Uterus (tissue), 4 donors: ENCODE measurements at places on chromosomes 5 and 9. TPM values are rescaled to one million over a fixed set of nuclear protein-coding genes. Genes with fewer than 3 reads are reported as not detected.
A peak's percentile ranks its signal among the peaks of the same experiment; 100 is the strongest.

Gene PKN3
- 19.5 TPM for total RNA-seq

DNA sequence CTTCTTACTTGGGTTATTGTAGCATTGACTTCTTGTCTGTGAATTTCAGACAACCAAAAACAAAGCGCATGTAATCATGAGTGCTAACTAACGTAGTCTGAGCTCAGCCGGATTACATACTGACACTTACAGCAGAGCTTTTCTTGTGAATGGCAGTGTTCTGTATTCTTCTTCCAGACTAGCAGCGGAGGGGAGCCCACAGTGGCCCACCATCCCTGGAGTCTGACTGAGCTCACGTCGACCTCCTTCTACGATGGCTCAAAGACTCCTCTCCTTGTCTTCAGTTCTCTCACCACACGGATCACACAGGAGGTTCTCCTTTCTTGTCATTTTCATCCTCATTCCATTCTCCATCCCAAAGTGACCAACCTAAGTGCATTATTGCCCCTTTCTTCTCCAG lies 211.4 kb downstream of the CHSY3 start:
- no peak overlapping the region for H3K4me3 ChIP-seq
- no peaks in the 10 kb centered on the region for H3K27me3 ChIP-seq
- no peaks in the 10 kb centered on the region for H3K4me1 ChIP-seq
- H3K27ac ChIP-seq, result no peak overlapping the region

DNA sequence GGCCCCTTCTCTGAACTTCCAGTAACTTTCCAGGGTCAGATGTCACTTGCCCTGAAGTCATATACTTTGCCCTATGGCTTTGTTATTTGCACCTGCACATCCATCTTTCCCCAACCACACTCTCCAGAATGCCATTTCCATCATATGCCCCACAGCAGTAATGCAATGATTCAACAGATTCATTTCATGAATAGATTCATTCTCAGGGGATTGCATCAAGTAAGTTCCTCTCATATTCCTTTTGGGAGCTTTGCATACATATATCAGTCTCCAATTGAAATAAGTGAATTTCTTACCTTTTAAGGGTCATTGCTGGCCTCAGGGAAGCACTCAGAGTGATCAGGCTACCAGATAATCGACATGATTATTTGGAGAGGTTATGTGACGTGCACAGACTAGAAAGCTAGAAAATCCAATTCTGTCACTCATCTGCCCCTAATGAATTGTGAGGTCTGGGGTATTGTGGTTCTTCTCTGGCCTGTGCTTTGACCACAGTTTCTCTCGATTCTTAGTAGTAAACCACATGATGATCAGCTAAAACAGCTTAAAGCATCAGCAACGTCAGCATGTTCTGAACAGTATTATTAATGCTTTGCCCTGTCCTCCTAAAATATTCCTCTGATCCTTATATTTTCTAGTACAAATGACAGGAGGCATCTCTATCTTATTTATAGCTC lies 179.9 kb downstream of the ATPSCKMT start:
- H3K4me1 ChIP-seq, result no peaks in the 10 kb centered on the region
- no peaks in the 10 kb centered on the region for H3K27me3 ChIP-seq
- H3K27ac ChIP-seq, result no peak overlapping the region
- no peak for DNase-seq
- no peaks in the 10 kb centered on the region for H3K36me3 ChIP-seq

Gene FAM221B
- total RNA-seq, result not detected

GRCh38 chr5:81787474-81788242 lies 36.8 kb upstream of the SSBP2 start:
- H3K27me3 ChIP-seq, result no peaks in the 10 kb centered on the region
- peak; percentile 91 for DNase-seq
- H3K27ac ChIP-seq, result peak overlapping the region; percentile 66
- no peak overlapping the region for H3K4me3 ChIP-seq
- peaks cover 10% of the 10 kb centered on the region for H3K4me1 ChIP-seq
- no peaks in the 10 kb centered on the region for H3K36me3 ChIP-seq

GRCh38 chr5:143001764-143002351 lies 231.7 kb downstream of the ARHGAP26 start:
- peak overlapping the region; percentile 37 for H3K27ac ChIP-seq
- no peaks in the 10 kb centered on the region for H3K36me3 ChIP-seq
- H3K4me3 ChIP-seq, result no peak overlapping the region

- H3K27ac ChIP-seq, result no peak overlapping the region
- H3K4me1 ChIP-seq, result no peaks in the 10 kb centered on the region
- H3K27me3 ChIP-seq, result no peaks in the 10 kb centered on the region
- no peaks in the 10 kb centered on the region for H3K36me3 ChIP-seq
- no peak overlapping the region for H3K4me3 ChIP-seq
These were observed 450.0 kb downstream of the TLE1 start for GRCh38 chr9:81239388-81239787.

GRCh38 chr5:160462167-160462566 lies 40.5 kb downstream of the PTTG1 start:
- H3K4me1 ChIP-seq, result no peaks in the 10 kb centered on the region
- no peak for DNase-seq

- no peaks in the 10 kb centered on the region for H3K36me3 ChIP-seq
- no peak overlapping the region for H3K4me3 ChIP-seq
These were observed 38.3 kb downstream of the SLC6A3 start for GRCh38 chr5:1406681-1407640.

Gene PDE6A
- not detected for total RNA-seq

DNA sequence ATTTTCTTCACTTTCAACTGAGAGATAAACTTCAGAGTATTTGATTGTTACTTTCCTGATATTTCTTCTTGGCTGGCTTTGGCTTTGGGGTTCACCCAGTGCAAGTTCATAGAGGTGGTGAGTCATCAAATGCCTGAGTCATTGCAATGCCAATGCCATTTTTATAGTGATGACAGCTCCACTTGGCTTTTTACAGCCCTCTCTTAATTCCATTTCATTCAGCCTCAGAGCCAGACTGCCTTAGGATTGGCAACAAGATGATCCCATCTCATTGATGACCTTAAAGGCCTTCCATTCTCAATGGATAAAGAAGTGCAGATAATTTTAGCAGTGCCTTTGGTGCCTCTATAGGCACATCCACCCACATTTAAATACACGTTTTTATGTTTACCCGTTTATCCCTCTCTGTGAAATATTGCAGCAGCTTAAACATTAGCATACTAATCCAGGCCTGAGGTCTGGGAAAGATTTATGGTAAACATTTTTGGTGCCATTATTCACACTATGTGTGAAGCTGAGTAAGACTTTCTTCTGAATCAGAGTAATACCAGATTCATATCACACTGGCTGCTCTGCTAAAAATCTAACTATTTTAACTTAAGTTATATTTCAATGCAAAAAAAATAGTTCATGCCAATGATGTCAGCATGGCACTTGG lies 88.9 kb upstream of the TYRP1 start:
- H3K27me3 ChIP-seq, result no peaks in the 10 kb centered on the region
- H3K36me3 ChIP-seq, result no peaks in the 10 kb centered on the region

Gene PCDHGC3
- total RNA-seq, result 25.9 TPM

- no peak overlapping the region for H3K4me3 ChIP-seq
- H3K27ac ChIP-seq, result no peak overlapping the region
- no peaks in the 10 kb centered on the region for H3K4me1 ChIP-seq
- no peaks in the 10 kb centered on the region for H3K36me3 ChIP-seq
- DNase-seq, result no peak
These were observed 42.3 kb upstream of the VDAC1 start for GRCh38 chr5:134046801-134047686.

- H3K27me3 ChIP-seq, result no peaks in the 10 kb centered on the region
- DNase-seq, result peak; percentile 77
- H3K4me1 ChIP-seq, result no peaks in the 10 kb centered on the region
- peak overlapping the region; percentile 90 for H3K27ac ChIP-seq
These were observed 558 bp downstream of the SHROOM1 start for GRCh38 chr5:132829742-132830435.

DNA sequence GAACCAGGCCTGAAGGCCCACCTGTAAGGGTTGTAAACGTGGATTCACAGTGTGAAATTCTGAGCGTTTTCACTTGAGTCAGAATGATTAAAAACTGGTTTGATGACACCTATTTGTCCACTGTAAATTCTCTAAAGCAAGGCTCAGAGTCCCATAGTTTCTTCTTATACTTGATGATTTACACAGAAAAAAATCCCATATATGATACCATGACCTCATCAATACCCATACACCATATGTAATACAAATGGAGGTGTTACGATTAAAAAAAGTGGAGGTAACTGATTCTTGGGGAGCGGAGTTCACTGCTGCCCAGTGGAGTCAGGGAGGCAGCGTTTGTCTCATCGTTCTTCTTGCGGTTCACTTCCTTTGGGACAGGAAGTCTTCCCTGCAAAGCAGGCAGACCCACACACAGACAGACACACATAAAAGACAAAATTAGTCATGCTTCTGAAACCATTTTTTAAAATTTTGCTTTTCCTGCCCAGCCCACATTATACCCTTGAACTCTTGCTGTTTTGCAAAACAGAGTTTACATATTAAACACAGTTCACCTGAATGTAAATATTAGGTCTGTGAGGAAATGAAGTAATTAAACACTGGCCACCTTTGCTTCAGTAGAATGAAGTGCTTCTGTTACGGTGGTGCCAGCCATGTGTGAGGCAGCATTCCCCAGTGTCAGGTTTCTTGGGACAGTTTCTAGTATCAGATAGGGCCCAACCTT lies 26.2 kb downstream of the NREP start:
- H3K36me3 ChIP-seq, result no peaks in the 10 kb centered on the region
- H3K4me3 ChIP-seq, result no peak overlapping the region
- H3K27me3 ChIP-seq, result no peaks in the 10 kb centered on the region
- no peaks in the 10 kb centered on the region for H3K4me1 ChIP-seq

DNA sequence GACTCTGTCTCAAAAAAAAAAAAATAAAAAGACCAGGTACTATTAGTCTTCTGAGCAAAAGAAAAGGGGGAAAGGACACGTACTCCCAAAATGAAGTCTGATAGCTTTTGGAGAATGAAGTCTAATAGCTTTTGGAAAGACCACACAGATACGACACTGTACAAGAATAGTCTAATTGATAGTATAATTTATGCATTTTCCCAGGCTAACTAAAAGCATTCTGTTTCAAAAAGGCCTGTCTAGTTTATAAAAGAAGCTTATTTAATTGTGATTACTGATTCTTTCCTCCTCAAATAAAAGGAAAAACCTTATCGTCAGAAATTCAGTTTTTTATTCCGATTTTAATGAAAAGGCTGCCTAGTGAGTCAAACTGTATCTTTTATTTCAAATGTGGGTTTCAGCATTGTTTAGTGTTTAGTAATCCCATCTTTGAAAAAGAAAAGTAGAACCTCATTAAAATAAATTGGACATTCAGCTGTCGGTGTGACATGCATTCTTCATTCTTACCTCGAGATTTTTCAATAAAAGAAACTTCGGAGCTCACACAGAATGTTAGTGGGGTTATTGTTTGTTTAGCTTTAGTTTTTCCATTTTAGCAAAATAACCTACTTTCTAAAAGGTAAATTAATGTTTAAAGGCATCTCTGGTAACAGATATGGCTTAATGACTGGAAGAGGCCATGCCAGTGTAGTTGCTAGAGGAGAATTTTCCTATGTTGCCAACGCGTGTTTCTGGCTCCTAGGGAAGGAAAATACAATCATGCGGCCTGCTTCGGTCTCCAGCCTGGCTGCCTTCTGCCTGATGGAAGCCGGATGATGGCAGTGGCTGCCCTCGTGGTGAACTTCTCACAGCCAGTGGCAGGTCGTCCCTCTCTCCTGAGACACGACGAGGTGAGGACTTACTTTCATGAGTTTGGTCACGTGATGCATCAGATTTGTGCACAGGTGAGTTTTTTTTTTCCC lies 70.0 kb downstream of the NLN start:
- no peak overlapping the region for H3K27ac ChIP-seq
- no peak overlapping the region for H3K4me3 ChIP-seq
- H3K36me3 ChIP-seq, result no peaks in the 10 kb centered on the region
- DNase-seq, result no peak
- no peaks in the 10 kb centered on the region for H3K27me3 ChIP-seq

Gene TAF11L10
- total RNA-seq, result not detected

Gene CA9
- total RNA-seq, result not detected

DNA sequence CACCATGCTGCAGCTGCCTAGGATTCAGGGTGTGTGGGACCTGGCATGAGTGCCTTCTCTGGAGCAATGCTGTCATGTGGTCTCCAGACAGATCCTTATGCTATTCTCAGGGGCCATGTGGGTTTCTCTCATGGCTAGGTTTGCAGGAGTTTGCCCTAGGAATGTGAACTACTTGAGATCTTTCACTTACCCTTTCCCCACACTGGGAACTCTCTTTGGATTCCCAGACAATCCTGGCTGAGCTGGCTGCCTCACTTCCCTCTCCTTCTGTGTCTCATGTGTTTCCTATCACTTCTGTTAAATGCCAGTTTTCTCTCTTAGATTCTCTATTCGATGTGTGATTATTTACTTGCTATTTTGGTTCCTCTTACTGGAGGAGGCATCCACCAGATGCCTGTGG lies 270.2 kb upstream of the RASA1 start:
- no peak overlapping the region for H3K27ac ChIP-seq
- H3K4me1 ChIP-seq, result no peaks in the 10 kb centered on the region
- no peaks in the 10 kb centered on the region for H3K36me3 ChIP-seq
- no peak overlapping the region for H3K4me3 ChIP-seq

DNA sequence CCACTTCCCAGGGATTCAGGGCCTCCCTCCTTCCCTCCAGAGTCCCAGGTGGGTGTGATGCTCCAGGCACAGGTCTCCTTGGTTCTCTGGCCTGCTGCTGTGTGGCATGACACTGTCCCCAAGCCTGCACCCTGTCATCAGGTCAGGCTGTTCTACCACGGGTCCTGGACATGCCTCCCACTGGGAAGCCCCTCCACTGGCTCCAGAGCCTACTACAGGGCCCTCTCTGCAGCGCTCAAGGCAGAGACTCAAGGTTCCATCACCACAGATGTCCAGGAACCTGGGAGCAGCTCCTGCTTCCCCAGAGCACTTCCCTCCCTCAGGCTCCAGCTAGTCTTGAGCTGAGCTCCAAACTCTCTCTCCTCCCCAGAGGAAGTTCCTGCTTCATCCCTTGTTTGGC lies 237.3 kb downstream of the PBX3 start:
- H3K36me3 ChIP-seq, result no peaks in the 10 kb centered on the region
- no peak overlapping the region for H3K4me3 ChIP-seq
- no peaks in the 10 kb centered on the region for H3K4me1 ChIP-seq
- no peaks in the 10 kb centered on the region for H3K27me3 ChIP-seq

DNA sequence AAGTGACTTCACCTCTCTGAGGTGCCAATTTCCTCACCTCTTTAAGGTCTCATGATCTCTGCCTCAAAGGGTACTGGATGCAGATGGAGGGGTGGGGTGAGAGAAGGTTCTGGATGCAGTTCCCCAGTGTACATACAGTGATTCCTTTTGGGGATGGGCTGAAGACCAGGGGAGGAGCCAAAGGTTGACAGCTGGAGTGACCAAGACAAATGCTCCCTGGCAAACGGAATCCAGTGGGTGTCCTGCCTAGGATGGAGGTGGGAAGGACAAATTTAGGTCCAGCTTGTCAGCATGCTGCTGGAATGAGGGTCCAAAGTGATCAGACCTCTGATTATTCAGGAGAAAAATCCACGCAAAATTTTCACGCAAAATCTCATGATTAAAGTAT lies 7.3 kb upstream of the LMX1B start:
- H3K4me1 ChIP-seq, result no peaks in the 10 kb centered on the region
- H3K36me3 ChIP-seq, result no peaks in the 10 kb centered on the region
- no peak overlapping the region for H3K27ac ChIP-seq
- no peak overlapping the region for H3K4me3 ChIP-seq
- no peak for DNase-seq
- peaks cover 20% of the 10 kb centered on the region for H3K27me3 ChIP-seq

GRCh38 chr9:131099102-131099606 lies 2.8 kb downstream of the AIF1L start:
- no peak for DNase-seq
- H3K36me3 ChIP-seq, result no peaks in the 10 kb centered on the region
- H3K27me3 ChIP-seq, result no peaks in the 10 kb centered on the region

Gene S100Z
- not detected for total RNA-seq

- no peak overlapping the region for H3K4me3 ChIP-seq
- H3K4me1 ChIP-seq, result no peaks in the 10 kb centered on the region
- no peaks in the 10 kb centered on the region for H3K27me3 ChIP-seq
- no peaks in the 10 kb centered on the region for H3K36me3 ChIP-seq
These were observed 22.8 kb downstream of the RAB14 start for GRCh38 chr9:121178676-121179372.
